T-cell (primary cell): ENCODE measurements at places on chromosomes 3 and 15. TPM values are rescaled to one million over a fixed set of nuclear protein-coding genes. Genes with fewer than 3 reads are reported as not detected.
A peak's percentile ranks its signal among the peaks of the same experiment; 100 is the strongest.

TMEM207 gene
- total RNA-seq, result not detected

GRCh38 chr15:65055201-65055870 lies 10.1 kb downstream of the SLC51B start:
- peaks cover 14% of the 10 kb centered on the region for H3K27me3 ChIP-seq
- no peak for DNase-seq
- H3K27ac ChIP-seq, result no peak overlapping the region
- H3K4me3 ChIP-seq, result no peak overlapping the region
- no peaks in the 10 kb centered on the region for H3K4me1 ChIP-seq

- H3K36me3 ChIP-seq, result no peaks in the 10 kb centered on the region
- no peak for DNase-seq
- H3K27me3 ChIP-seq, result peaks cover 11% of the 10 kb centered on the region
- no peak overlapping the region for H3K4me3 ChIP-seq
Measured at GRCh38 chr3:194112120-194113106, 23.5 kb upstream of the HES1 start.

GRCh38 chr15:28955160-28955992 lies 69.6 kb downstream of the APBA2 start:
- H3K27me3 ChIP-seq, result no peaks in the 10 kb centered on the region
- H3K4me1 ChIP-seq, result peaks cover 19% of the 10 kb centered on the region
- H3K4me3 ChIP-seq, result no peak overlapping the region
- peak overlapping the region; percentile 20 for H3K27ac ChIP-seq

DNA sequence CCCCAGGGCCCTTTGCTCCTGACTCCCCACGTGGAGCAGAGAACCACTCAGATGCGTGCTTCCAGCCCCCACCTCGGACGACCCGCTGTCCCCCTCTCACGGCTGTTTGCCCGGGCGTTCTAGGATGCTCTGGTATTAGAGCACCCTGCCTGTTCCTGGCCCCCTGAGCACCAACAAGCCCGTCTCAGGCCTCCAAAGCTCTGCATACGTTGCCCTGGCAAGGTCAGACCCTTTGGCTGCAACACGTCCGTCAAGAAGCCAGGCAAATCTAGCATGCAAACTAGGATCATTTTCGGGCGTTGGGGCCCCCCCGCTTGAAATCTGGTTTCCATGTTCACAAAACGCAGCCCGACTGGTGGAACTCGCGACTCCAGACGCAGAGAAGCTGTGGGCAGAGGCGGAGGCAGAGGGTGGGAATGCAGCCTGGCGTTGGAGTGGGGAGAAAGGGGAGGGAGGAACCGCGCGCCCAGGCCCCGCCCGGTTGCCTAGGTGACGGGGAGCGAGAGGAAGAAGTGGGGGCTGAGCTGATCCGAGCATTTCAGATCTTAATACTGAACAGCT lies 86.2 kb upstream of the PIAS1 start:
- no peaks in the 10 kb centered on the region for H3K36me3 ChIP-seq
- peaks cover 13% of the 10 kb centered on the region for H3K27me3 ChIP-seq
- no peak overlapping the region for H3K27ac ChIP-seq
- H3K4me1 ChIP-seq, result peaks cover 6% of the 10 kb centered on the region
- DNase-seq, result peak; percentile 16
